ENCODE measurements at places on chromosomes 1 and 21.

DNA sequence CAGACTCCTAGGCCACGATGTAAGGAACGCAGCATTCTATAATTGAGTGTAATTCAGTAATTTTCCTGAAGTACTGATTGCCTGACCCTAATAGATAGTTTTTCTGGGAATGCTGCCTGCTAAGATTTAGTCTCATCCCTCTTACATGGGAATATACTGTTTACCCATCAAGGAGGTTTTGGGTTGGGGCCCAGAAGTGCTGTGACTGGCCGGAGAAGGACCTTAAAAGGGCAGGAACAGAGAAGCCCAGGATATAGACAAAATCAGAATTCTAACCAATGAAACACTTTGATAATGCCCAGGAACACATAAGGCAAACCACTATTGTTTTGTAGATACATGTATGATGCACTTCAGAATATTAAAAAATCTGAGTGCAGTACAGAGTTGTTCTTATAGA is 111.6 kb downstream of the RGS2 start:
- no peak for DNase-seq

DNA sequence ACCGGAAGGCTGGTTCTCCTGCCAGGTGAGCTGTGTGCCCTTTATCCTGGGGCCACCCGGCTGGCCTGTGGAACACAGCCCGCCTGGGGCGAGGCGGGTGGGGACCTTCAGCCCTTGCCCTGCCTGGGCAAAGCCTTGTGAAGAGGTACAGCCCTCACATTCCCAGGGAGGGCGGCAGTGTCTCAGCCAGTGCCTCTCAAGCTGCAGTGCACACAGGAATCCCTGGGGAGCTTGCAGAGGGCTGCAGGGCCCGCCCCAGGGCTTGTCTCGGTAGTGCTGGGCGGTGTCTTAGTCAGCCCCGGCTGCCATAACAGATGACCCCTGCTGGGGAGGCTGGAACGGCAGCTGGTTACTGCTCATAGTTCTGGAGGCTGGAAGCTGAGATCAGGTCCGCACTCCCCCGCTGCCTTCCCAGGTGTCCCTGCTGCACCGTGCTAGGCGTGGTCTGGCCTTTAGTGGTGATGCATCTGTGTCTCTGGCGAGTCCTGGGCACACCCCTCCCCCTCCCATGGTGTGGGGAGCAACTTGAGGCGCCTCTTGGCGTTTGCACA is 12.6 kb downstream of the DFFB start:
- no peak for DNase-seq

DNA sequence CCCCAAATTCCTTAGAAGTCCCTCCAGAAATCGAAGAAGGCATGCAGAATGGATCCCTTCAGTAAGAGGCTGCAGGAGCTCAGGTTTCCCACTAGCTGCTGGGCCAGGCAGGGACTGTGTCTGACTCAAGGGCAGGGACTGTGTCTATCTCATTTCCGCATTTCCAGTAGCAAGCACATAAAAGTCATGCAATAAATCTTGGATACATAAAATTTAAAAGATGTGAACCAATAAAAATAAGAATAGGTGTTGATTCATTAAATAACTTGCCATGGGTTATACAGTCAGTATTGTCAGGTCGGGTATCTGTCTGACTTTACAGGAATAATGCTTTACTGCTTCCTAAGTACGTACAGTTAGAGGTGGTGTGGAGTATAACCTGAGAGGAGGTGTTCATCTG is 15.2 kb downstream of the PM20D1 start:
- no peak for DNase-seq

- no peak for DNase-seq
Observed at GRCh38 chr1:207998691-207999090, 87.8 kb upstream of the CD34 start.

DNA sequence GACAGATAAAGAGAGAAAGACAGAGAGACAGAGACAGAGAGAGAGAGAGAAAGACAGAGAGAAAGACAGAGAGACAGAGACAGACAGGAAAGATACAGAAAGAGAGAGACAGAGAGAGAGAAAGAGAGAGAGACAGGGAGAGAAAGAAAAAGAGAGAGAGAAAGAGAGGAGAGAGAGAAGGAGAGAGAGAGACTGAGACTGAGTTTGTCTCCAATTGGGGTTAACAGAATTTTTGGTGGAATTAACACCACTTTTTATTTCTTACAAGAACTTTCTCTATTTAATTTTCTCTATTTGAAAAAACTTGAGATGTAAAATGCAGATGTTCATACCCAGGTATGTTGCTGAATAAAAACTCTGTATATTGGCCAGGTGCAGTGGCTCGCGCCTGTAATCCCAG is 56.6 kb downstream of the FMN2 start:
- DNase-seq = no peak

DNA sequence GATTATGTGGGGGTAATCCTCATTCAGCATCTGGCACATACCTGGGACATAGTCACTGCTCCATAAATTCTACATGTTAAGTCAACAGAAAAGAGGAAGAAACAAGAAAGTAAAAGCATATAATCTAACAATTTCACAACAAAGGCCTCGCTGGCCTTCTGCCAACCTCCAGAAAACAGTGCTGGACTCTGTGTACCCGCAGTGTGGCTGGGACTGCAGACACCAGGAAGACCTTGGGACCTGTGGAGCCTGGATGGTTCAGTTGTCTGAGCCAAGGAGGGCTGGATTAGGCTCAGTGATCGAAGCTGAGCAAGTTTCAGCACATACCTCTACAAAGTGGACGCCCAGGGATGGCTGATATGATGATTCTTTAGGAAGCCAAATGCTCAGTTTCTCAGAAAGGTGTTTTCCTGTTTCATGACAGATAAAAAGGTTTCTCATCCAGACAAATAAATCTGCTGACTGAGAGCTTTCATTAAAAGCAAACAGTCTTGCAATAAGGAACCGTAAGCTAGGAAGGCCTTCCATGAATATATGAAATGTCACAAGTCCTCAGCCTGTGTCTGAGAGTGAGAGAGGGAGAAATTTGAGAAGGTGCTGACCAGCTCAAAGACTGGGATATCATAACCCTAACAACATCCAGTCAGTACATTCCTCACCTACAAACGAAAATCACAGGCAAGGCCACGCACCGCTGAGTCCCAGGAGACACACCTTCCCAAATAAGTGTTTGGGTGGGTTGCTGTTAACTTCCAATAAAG is 48.4 kb downstream of the CAPZB start:
- no peak for DNase-seq

DNA sequence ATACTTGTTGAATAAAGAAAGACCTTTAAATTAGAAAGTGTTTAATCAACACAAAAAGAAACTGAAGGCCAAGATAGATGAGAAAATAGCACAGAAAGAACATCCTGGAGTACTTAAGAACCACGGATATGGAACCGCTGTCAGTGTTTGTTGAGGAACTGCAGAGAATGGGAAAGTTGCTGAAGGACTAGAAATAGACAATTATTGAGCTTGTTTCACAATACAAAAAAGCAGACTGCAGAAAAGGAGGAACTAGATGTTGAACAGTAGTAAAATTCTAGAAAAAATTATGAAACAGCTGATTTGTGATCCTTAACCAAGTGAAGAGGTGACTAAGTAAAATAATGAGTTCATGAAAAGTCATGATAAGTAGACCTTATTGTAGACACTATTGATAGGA is 29.7 kb downstream of the MYSM1 start:
- DNase-seq = no peak

- DNase-seq = peak; percentile 14
Observed at GRCh38 chr1:172154551-172154950, 265.9 kb upstream of the C1orf105 start.

DNA sequence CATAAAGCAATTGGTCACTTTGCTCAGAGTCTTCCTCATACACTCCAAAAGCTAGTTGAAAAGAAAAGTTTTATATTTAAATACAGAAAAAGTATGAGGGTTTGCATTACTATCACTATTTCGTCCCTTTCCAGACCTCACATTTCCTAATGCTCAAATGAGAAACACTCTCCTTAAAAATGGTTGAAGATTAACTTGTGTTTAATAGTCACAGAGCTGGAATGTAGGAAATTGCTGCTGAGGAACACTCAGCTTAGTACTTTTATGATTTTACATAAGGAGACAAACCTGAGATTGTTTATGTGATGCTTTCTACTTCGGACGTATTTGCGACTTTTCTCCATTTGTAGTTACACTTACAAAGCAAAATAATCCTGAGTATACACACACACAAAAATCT is 39.8 kb downstream of the MYSM1 start:
- DNase-seq = no peak

GRCh38 chr1:91606546-91607078 is 106.0 kb downstream of the CDC7 start:
- DNase-seq = no peak

DNA sequence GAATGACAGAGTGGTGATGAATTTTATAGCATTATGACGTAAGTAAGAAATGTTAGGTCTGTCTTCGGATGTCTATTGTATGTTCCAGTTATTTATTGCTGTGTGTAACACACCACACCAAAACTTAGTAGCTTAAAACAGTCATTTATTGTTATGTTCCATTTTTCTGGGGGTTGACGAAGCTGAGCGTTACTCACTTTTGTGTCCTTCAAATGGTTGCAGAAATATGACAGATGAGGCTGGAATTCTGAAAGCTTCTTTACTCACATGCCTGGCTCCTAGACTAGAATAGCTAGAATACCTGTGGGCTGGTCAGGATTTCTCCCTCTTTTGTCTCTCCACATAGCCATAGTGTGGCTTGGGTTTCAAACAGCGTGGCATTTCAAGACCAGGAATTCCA is 62.1 kb upstream of the S1PR1 start:
- DNase-seq = no peak

- DNase-seq = no peak
Observed at GRCh38 chr1:99607590-99607989, 38.3 kb upstream of the PALMD start.

DNA sequence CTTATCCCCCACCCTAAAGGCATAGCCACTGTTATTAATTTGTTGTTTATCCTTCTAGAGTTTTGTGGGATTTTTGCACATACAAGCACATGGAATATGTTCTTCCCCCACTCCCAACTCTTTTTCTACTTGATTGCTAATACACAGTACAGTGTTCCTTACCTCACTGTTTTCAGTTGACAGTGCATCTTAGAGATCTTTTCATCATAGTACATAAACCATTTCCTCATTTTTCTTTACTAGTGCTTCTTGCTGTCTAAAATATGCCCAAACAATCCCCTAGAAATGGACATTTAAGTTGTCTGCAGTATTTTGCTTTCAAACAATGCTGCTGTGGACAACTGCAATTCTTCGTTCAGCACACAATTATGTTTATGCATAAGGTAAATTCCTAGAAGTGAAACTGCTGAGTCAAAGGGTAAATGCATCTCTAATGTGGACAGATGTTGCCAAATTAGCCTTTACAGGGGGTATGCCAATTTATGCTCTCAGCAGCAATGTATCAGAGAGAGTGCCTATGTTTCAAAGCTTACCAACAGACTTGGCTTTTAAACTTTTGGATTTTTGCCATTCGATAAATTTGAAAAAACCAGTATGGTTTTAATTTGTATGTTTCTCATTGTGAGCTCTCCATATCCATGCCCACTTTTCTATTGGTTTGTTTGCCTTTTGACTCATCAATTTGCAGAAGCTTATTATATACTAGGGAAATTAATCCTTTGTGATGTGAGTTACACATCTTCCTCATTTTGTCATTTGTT is 132.6 kb downstream of the MRPS6 start:
- DNase-seq = no peak

GRCh38 chr1:39410915-39411436 is 80.5 kb upstream of the BMP8A start:
- peak; percentile 64 for DNase-seq

- no peak for DNase-seq
Observed at GRCh38 chr21:42731264-42732032, 78.0 kb downstream of the PDE9A start.

DNA sequence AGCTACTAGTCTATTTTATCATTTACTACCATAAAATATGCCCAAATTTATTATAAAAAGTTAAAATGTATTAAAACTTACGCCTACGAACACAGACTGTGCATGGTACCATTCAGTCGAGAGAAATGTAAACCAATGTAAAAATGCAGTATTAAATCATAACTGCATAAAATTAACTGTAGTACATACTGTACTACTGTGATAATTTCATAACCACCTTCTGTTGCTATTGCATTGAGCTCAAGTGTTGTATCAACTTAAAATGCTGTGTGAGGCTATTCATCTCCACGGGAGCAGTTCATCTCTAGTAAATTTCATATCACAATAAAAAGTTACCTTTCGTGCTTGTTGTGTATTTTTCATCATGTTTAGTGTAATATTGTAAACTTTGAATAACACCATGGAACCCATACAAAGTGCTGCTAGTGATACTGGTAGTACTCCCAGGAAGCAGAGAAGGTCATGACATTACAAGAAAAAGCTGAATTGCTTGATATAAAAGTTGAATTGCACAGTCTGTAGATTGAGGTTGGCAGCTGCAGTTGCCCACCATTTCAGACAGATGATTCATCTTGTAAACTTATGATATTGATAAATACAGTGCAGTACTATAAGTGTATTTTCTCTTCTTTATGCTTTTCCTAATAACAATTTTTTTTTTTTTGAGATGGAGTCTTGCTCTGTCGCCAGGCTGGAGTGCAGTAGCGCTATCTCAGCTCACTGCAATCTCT is 19.0 kb upstream of the CENPF start:
- DNase-seq = no peak

- no peak for DNase-seq
Observed at GRCh38 chr1:34844252-34844634, 15.3 kb downstream of the SMIM12 start.

- peak; percentile 77 for DNase-seq
Observed at GRCh38 chr1:204162494-204163074, 3.6 kb downstream of the REN start.

DNA sequence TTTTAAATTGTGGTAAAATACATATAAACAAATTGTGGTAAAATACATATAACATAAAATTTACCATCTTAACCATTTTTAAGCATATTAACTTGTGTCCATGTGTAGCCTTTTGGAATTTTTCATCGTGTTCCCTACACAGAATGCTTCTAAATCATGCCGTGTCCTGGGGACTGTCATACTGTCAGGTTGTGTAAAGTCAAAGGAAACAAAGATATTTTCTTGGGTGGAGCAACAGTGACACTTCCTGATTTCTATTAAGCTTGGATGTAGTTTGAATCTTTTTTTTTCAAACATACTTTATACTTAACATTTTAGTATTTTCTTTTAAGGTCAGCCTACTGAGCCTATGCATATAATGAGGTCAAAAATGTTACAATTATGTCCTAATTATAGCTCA is 32.3 kb downstream of the DOP1B start:
- DNase-seq = no peak

DNA sequence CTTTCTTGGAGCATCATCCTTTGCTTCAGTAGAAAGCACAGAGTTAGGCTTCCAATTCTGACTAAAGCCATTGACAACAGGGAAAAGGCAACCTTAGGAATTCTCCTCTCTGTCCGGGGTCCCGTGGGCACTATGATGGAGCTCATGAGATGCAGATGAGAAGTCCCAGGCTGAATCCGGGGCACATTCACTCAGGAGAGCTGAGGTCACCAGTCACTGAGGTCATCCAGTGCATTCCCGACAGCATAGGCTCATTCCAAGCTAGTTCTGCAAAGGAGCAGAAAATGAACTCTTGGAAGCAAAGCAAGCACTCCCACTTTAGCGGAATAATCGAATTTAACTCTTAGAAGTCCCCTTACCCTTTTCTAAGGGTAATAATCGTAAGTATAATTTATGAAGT is 6.8 kb downstream of the CR1 start:
- no peak for DNase-seq
